ENCODE measurements at places on chromosomes 5 and 9. TPM values are rescaled to one million over a fixed set of nuclear protein-coding genes. Genes with fewer than 3 reads are reported as not detected.
A peak's percentile ranks its signal among the peaks of the same experiment; 100 is the strongest.

DNA sequence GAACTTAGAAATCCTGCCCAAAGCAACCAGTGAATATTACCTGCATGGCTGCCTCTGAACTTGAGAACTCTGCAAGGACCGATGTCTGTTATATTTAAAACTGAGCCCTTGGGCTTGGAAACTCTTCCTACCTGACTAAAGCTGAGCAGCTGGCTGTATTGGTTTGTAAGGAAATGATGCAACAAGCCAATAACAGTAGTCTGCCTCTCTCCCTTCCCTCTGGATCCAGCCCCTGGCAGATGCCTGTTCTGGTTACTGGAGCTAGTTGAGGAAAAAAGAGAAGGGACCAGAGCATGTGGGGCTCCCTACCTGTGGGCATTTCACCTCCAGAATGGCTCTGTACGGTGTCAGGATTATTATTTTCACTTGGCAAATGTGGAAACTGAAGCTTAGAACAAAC, 34.7 kb downstream of the SH3RF2 start:
- DNase-seq, result no peak

The TAS2R1 gene
- not detected for total RNA-seq

DNA sequence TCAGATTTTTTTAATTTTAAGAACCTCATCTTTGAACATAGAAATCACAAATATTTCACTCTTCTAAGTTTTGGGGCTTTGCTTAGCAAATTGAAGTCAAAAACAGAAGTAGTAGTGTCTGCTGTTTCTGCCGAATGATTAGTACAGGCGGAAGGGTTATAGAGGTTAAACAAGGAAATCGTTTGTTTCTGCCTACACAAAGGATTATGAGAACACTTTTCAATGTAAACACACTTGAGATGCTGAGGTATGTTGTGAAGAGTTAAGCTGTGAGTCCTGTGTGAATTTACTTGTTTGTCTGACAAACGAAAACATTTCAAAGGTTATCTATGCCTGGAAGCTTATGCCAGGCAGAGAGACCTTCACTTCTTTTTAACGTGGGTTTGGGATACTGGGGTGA, 224.8 kb downstream of the CETN3 start:
- no peak for DNase-seq

DNA sequence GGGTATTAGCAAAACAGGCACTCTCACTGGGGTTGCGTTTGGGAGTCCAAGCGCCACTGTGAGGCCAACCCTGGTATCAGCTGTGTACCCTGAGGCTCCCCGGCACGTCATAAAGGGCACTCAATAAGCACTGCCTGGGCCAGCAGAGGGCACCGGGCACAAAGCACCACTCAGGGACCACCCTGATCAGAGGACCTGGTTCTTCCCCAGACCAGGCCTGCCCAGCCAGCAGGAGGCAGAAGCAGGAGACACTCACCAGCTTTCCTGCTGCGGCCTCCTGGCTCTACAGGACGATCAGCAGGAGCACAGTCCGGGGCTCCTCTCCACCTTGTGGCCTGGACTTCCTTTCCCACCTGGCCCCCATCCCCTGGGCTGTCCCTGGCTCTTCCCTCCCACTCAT, 12.6 kb downstream of the MGAT1 start:
- peak; percentile 71 for DNase-seq

GRCh38 chr9:124222918-124223720, 34.6 kb upstream of the NEK6 start:
- peak; percentile 87 for DNase-seq

DNA sequence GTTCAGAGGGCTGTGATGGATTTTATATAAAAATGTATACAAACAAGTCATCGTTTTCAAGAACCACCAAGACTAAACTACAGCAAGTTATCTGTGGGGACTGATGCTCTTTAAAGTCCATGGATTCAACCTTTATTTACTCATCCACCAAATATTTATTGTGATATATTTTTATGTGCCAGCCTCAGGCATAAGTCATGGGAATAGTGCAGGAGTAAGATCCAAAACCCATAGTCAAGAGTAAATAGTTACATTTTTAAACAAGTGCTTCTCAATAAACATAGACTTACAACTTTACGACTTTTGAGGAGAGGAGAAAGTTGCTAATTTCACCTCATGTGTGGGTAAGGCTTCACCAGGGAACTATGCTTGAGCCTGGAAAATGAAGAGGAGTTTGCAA, 24.6 kb downstream of the MACIR start:
- DNase-seq, result no peak

- no peak for DNase-seq
Observed at GRCh38 chr9:33860200-33860871, 43.4 kb downstream of the UBE2R2 start.

- DNase-seq, result no peak
Observed at GRCh38 chr5:169921384-169921783, 58.9 kb downstream of the INSYN2B start.

The TXNDC8 gene
- total RNA-seq, result not detected

DNA sequence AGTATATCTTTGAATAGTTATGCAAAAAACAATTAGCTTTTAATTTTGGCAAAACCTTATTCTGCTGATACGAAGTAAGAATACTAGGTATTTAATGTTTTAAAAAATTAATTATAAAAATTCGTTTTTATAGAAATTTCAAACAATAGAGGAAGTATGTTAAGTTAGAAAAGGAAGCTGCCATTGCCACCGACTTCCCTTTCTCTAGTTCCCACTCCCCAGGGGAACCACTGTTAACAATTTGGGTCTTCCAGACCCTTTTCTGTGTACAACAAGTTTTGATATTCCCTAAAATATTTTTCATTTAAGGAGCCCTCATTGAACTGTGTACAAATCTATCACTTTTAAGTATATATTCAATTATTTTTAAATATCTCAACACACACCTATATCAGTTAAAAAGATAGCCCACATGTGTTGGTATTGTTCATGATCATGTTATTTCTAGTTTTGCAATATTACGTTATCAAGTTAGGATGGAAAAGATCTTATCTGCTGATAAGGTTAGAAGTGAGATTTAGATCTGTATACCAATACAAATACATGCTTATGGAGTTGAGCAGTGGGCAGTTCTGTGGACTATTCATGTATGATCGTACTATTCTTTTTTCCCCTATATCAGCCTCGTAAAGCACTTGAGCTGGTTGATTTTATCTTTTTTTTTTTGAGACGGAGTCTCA, 25.9 kb downstream of the NDFIP1 start:
- no peak for DNase-seq

DNA sequence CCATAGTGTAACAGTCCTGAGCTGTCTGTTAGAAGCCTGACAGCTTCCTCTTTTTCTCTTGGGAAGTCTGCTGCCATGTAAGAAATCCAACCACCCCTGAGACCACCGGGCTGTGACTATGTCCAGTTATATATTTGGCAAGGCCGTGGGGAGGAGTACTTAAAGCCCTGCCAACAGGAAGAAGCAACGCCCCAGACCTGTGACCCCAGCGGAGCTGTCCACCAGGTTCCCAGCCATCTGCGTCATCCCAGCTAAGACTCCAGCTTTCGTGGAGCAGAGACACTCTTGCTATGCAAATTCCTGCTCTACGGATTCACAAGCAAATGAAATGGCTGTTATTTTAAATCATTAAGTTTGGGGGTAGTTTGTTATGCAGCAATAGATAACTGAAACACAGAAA, 417.3 kb downstream of the TLE4 start:
- no peak for DNase-seq

GRCh38 chr5:138264183-138264582, 10.2 kb downstream of the GFRA3 start:
- peak; percentile 56 for DNase-seq

Data from posterior vena cava (tissue), 2 donors.